ENCODE measurements at places on chromosomes 16 and 17. TPM values are rescaled to one million over a fixed set of nuclear protein-coding genes. Genes with fewer than 3 reads are reported as not detected.
A peak's percentile ranks its signal among the peaks of the same experiment; 100 is the strongest.

DNA sequence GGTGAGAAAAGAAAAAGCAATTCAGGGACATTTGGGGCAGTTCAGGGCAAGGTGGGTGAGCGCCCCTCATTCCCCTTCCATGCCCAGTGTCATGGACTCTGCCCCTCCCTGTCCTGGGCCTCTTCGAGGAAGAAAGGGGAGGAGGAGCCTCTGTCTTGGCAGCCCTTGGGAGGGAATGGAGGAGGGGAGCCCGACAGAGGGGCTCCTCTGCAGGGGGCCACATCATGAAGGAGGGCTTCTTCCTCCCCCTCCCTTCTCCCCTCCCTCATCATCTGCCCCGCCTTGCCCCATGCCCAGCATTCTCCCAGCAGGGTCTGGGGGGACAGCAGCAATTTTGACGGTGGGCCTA lies 33.2 kb upstream of the TAC4 start:
- DNase-seq, result no peak

DNA sequence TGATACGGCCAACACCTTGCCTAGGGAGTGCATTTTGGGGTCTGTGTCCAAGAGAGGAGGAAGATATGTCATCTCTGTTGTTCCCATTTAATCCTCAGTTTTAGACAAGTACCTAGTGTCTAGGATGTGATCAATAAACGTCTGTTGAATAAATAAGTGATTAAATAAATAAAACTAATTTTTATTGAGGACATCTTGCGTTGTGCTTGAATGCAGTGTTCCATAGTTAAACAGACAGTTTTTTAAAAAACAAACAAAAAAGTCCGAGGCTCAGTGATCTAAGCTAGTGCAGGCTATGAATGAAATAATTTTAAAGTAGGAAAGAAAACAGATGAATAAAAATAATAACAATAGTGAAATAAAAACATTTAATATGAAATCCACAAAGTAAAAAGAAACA lies 283.0 kb upstream of the MAF start:
- no peaks in the 10 kb centered on the region for H3K27me3 ChIP-seq
- DNase-seq, result no peak
- no peaks in the 10 kb centered on the region for H3K36me3 ChIP-seq
- no peak overlapping the region for H3K27ac ChIP-seq

DNA sequence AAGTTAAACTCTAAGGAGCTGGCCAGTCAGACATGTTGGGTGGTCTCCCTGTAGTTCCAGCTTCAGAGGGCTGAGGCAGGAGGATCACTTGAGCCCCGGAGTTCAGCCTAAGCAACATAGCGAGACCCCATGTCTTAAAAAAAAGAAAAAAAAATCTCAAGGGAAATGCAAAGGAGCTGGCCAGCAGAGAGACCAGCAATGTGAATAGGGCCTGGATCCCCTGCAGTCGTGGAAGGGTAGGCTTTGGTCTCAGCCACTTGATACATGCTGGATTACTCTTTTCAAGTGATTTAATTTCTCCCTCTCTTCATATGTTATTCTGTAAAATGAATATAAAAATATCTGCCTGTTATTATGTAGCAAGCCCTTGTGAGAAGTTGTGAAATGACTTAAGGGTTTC lies 207.7 kb downstream of the SPECC1 start:
- H3K36me3 ChIP-seq, result no peaks in the 10 kb centered on the region
- no peaks in the 10 kb centered on the region for H3K4me1 ChIP-seq
- H3K4me3 ChIP-seq, result no peak overlapping the region
- no peak for DNase-seq
- H3K27ac ChIP-seq, result no peak overlapping the region
- H3K27me3 ChIP-seq, result no peaks in the 10 kb centered on the region

DNA sequence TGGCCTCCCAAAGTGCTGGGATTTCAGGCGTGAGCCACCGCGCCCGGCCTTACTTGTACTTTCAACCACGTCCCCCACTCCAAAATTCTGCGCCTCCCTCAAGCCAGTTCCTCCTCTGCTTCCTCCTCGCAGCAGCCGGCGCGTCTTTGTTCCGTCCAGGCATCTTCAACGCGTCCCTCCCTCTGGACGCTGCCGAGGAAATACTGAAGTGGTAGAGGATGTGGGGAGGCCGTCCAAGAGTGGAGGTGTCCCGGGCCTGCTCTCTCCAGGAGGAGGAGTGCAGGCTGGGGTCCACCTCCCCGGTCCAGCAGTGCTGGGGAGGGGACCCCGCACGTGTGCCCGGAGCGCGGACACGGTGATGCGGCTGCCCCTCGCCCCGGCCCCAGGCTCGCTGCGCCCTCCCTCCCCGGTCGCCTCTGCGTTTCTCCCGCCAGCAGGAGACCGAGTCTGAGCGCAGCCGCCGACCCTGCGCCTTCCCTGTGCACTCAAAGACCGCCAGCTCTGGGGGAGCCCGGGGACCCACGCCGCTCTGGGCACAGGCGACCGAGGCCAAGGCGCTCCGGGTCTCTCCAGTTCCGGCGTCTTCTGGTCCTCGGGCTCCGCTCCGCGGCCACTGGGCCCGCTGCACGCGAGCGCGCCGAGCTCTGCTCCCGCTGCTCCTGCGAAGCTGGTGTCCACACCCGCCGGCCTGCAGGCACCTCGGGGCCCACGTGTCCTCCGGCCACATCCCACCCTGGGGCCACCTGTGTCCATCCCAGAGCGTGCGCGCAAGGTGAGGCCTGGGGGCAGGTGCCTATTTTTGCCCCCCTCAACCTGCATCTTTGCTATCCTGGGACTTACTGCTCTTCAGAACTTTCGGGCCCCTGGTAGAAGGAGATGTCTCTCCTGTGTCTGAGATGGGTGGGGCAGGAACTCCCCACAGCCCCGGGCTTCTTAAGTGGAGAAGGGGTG lies 31.7 kb downstream of the OSBPL7 start:
- H3K4me1 ChIP-seq, result peaks cover 10% of the 10 kb centered on the region
- no peak overlapping the region for H3K27ac ChIP-seq
- no peak for DNase-seq

DNA sequence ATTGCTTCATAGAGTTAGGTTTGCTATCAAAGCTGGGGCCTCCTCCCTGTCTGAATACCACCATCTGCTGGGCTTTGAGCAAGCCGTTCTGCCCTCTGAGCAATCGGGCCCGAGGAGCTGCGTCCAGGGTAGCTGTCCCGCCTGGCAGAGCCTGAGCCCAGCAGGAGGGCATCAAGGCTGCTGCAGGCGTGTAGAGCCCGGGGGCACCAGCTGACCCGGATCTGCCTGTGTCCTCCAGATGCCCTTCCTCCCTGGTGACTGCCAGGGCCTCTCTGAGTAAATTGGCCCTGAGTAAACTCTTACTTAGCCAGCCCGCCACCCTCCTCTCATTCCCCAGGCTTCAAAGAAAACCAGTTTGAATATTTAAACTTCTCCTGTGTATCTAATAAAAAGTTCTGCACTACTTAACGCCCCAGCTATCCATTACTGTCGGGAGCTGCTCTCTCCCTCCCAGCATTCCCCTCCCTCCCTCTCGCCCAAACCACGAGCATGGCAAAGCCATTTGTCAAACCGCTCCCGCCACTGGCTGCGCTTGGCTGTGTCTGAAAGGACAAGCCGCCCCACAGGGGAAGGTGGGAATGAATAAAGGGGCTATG lies 16.4 kb downstream of the CDK5RAP3 start:
- no peak overlapping the region for H3K4me3 ChIP-seq
- no peaks in the 10 kb centered on the region for H3K27me3 ChIP-seq
- H3K4me1 ChIP-seq, result peaks cover 7% of the 10 kb centered on the region
- no peak for DNase-seq
- H3K27ac ChIP-seq, result no peak overlapping the region

- DNase-seq, result no peak
- no peaks in the 10 kb centered on the region for H3K36me3 ChIP-seq
- no peak overlapping the region for H3K4me3 ChIP-seq
- no peak overlapping the region for H3K27ac ChIP-seq
Measured at GRCh38 chr16:57026778-57027062, 37.4 kb downstream of the NLRC5 start.

Gene TBC1D3E
- total RNA-seq, result not detected

- peak overlapping the region; percentile 91 for H3K27ac ChIP-seq
- H3K36me3 ChIP-seq, result no peaks in the 10 kb centered on the region
- H3K4me3 ChIP-seq, result peak overlapping the region; percentile 98
- peaks cover 31% of the 10 kb centered on the region for H3K4me1 ChIP-seq
- no peaks in the 10 kb centered on the region for H3K27me3 ChIP-seq
Measured at GRCh38 chr16:69131839-69132423, 457 bp downstream of the CHTF8 start.

GRCh38 chr17:77811521-77811920 lies 147.0 kb upstream of the TNRC6C start:
- no peak overlapping the region for H3K4me3 ChIP-seq
- no peaks in the 10 kb centered on the region for H3K27me3 ChIP-seq
- DNase-seq, result no peak

GRCh38 chr17:7719661-7720060 lies 2.1 kb downstream of the DNAH2 start:
- DNase-seq, result no peak
- peaks cover 24% of the 10 kb centered on the region for H3K4me1 ChIP-seq
- H3K27ac ChIP-seq, result no peak overlapping the region
- H3K27me3 ChIP-seq, result no peaks in the 10 kb centered on the region
- H3K4me3 ChIP-seq, result no peak overlapping the region

DNA sequence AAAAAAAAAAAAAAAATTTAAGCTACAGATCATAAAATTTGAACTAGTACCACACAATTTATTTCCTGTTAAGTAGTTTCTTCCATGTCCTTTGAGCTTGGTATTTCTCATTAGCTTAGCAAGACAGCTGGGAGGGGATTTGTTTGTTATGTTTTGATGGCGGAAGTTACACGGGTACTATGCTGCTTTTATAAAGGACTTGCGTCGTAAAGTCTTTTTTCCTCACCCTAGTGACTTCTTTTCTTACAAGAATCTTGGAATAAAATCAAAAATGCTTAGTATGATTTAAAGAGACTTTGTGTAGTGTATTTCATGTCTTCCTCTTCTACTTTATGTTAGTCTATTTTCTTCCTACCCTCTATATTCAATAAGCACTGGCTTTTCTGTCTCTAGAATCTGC lies 89.1 kb downstream of the NLK start:
- H3K4me1 ChIP-seq, result no peaks in the 10 kb centered on the region
- no peak overlapping the region for H3K27ac ChIP-seq
- H3K36me3 ChIP-seq, result peaks cover 4% of the 10 kb centered on the region
- no peak for DNase-seq
- H3K4me3 ChIP-seq, result no peak overlapping the region
- no peaks in the 10 kb centered on the region for H3K27me3 ChIP-seq

DNA sequence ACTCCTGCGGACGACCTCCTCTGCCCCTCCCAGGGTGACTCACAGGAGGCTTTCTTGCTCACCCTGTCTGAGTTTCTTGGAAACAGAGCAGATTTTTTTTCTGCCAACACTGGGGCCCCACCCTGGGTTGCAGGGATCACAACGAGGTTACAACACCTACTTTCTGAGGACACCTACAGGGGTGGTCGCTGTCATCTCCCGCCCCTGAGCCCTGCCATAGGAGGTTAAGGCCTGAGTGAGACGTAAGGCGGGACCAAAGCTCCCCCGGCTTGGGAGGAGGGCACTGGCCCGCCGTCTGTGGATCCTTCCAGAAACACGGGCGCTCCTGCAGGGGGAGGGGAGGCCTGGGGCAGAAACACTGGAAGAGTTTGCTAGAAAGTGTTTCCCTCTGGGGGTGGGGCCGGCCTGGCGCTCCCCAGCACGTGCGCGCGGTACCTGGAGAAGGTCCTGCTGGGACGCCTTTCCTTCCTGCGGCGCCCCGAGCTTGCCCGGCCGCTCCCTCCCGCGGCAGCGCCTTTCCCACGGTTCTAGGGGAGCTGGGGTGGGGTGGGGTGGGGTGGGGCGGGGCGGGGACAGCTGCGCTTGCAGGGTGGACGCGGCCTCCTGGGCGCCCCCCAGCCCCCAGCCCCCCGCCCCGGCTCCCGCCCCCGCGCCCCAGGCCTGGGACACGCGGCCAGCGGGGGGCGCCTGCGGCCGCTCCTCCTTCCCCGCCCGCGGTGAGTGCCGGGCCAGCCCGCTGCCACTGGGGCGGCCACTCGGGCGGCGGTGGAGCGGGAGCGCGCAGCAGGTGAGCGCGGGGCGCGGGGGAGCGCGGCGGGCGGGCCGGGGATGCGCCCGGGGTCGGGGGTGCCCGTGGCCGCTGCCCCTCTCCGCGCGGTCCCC lies 20.7 kb upstream of the ADCY7 start:
- H3K27me3 ChIP-seq, result no peaks in the 10 kb centered on the region
- peak overlapping the region; percentile 54 for H3K4me3 ChIP-seq
- peak overlapping the region; percentile 58 for H3K27ac ChIP-seq

Gene CLEC16A
- total RNA-seq, result 21.6 TPM

Gene DLX4
- 1.2 TPM for total RNA-seq

- no peaks in the 10 kb centered on the region for H3K27me3 ChIP-seq
- H3K4me3 ChIP-seq, result no peak overlapping the region
- no peaks in the 10 kb centered on the region for H3K36me3 ChIP-seq
- H3K4me1 ChIP-seq, result peaks cover 41% of the 10 kb centered on the region
- no peak for DNase-seq
- peak overlapping the region; percentile 28 for H3K27ac ChIP-seq
Measured at GRCh38 chr17:45413498-45413923, 19.2 kb downstream of the ARHGAP27 start.

DNA sequence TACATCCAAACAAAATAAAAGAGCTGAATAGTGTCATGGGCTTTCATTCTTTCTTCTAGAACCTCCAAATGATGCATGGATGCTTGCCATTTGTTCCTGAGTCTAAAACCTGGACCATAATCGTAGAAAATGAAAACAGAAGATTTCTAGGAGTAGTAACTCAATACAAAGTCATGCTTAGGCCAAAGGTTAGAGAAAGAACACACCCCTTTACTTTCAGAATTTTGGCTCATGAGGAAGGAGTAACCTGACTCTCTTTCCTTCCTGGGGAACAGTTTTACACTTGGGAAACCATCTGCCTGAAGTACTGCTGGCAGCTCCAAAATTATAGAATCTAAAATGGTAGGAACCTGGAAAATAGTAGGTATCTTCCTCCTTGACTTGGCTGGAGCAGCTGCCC lies 137.2 kb downstream of the SNX11 start:
- DNase-seq, result no peak
- no peaks in the 10 kb centered on the region for H3K36me3 ChIP-seq
- H3K27ac ChIP-seq, result no peak overlapping the region
- H3K4me1 ChIP-seq, result peaks cover 24% of the 10 kb centered on the region

DNA sequence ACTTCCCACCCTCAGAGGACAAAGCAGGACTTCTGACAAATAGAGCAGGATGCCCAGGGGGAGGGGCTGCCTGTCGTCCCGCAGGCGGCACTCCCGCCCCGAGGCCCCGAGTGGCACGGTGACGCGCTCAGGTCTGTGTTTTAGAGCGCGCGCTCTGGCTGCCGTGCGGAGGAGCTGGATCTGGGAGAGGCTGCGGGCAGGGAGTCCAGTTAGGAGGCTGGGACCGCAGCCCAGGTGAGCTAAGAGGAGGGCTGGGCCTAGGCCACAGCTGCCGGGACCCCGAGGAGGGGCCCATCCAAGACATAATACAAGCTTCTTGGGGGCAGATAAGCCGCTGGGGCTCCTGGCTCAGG lies 6.4 kb downstream of the DOC2A start:
- H3K27me3 ChIP-seq, result peaks cover 4% of the 10 kb centered on the region
- H3K4me3 ChIP-seq, result no peak overlapping the region
- H3K4me1 ChIP-seq, result no peaks in the 10 kb centered on the region
- no peaks in the 10 kb centered on the region for H3K36me3 ChIP-seq
- DNase-seq, result no peak

Gene KCNH6
- total RNA-seq, result not detected

Gene ASIC2
- not detected for total RNA-seq

GRCh38 chr17:43983515-43984411 lies 20.7 kb upstream of the NAGS start:
- no peaks in the 10 kb centered on the region for H3K27me3 ChIP-seq
- no peak overlapping the region for H3K27ac ChIP-seq
- DNase-seq, result no peak
- H3K4me1 ChIP-seq, result peaks cover 13% of the 10 kb centered on the region

Gene C16orf74
- total RNA-seq, result 18.2 TPM

Gene RAMP2
- total RNA-seq, result 27.3 TPM
